ENCODE measurements at places on chromosomes 1 and 21. TPM values are rescaled to one million over a fixed set of nuclear protein-coding genes. Genes with fewer than 3 reads are reported as not detected.

SPRR2G gene
- not detected for polyA plus RNA-seq

CD5L gene
- polyA plus RNA-seq: not detected

VASH2 gene
- polyA plus RNA-seq: not detected

C1QA gene
- 34.5 TPM for polyA plus RNA-seq

IRF6 gene
- 0.21 TPM for polyA plus RNA-seq

PRDM15 gene
- 19.0 TPM for polyA plus RNA-seq

ATG4C gene
- polyA plus RNA-seq: 2.1 TPM

OR2L5 gene
- polyA plus RNA-seq: not detected

RAP1GAP gene
- not detected for polyA plus RNA-seq

HEYL gene
- 0.15 TPM for polyA plus RNA-seq

Measured in CD14-positive monocyte (primary cell).